Stimulated activated CD8-positive, alpha-beta memory T cell treated with anti-CD3 and anti-CD28 coated beads, Interleukin-7, amount 100 ng/mL, for 48 hours (primary cell): ENCODE measurements at places on chromosomes 2 and 18.

DNA sequence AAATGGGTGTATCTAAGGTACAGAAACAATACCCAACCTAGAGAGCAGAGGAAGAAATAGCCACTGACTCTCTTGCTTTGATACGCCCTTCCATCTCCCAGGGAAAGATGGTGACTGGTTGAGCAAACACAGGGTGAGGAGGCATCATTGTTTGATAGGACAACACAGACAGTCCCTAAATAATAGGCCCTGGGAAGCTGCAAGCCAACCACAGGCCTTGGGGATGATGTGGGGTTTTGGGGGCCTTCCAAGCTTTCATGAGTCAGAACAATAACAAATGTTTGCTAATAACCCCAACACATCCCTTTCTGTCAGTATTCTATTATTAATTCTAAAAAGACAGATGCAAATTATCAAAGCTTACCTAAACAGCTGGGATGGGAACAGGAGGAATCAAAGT lies 9.8 kb downstream of the LGALSL start:
- DNase-seq = no peak

GRCh38 chr2:8457092-8457481 lies 224.8 kb upstream of the ID2 start:
- no peak for DNase-seq

GRCh38 chr2:135798275-135798705 lies 38.7 kb downstream of the LCT start:
- no peak for DNase-seq

GRCh38 chr18:73947180-73947921 lies 200.3 kb downstream of the FBXO15 start:
- no peak for DNase-seq

GRCh38 chr18:57930476-57930875 lies 113.5 kb upstream of the NEDD4L start:
- DNase-seq = no peak

GRCh38 chr2:232829988-232830387 lies 40.1 kb upstream of the SNORC start:
- DNase-seq = no peak

GRCh38 chr2:234930397-234930796 lies 21.4 kb upstream of the SH3BP4 start:
- no peak for DNase-seq

- DNase-seq = no peak
Measured at GRCh38 chr2:176534798-176535466, 265.7 kb downstream of the MTX2 start.

DNA sequence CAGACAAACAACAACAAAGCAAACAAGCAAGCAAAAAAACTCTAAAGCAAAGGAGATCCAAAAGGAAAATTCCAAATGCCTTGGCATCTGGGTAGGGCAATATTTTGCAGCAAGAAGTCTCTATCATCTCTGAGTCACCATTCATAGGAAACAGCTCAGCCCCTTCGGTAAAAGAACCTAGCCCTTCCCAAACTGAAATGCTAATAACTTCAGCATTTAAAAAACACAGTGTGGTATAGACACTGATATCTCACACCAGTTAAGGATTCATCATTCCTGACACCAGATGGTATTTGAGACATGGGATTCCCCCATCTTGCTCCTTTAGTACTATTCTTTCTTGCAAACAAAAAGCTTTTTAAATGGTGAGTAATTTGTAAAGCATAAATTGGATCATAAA lies 491.8 kb downstream of the TXNL1 start:
- no peak for DNase-seq

DNA sequence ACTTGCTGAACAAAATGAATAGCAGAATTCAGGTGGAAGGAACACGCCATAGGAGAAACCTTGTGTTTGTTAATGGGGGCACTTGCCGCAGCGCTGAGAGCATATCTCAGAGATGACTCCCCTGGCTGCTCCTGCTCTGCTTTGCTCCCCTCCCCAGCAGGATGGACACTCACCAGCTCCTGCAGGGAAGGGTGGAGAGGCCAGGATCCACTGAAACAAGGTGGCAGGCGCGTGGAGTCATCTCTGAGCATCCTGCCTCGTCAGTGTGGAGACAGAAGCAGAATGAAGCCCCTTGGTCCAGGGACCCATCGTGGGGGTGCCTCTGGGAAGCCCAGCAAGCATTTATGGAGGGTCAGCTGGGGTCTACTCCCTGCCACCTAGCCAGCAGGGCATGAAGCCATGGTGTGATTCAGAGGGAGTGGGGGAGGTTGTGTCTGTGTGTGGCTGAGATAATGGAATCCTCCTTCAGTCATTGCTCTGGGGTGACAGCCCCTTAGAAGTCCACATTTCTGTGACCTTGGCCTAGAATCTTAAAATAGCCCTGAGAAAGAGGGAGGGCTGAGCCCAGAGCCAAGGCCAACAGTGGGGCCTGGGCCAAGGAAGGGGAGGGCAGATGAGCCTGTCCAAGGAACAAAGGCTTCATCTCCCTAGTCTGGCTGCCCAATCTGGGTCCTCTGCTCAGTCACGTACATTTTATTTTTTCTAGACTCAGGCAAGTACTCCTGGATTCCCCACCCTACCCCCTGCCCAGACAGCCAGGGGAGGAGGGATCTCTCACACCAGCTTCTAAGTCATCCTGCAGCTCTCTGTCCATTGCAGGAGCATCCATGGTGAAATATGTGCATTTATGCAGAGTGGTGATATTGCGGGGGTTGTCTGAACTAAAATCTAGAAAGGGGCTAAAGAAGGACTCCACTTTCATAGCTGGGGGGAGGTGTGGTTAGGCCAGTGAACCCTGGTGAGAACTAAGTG lies 215.4 kb downstream of the ZBTB7C start:
- no peak for DNase-seq

DNA sequence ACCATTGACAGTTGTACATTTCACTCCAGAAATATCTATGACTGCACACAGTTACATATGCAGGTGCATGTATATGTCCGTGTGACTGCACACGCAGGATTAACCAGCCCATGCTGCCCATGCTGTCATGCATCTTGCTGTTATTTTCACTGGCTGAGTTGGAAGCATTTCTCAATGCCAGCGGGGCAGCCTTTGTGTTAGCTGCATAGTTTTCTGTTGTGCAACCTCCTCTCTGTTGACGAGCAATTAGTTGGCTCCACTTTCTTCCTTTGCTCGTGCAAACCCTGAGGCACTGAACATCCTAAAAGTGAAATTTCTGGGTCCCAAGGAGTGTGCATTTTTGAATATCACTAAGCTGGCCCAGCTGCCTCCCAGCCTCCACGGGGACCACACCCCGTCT lies 133.4 kb upstream of the GLI2 start:
- DNase-seq = no peak
